ENCODE measurements at places on chromosomes 2 and 18.

- no peak for DNase-seq
These were observed 1080.2 kb downstream of the SUCLG1 start for GRCh38 chr2:83378921-83379320.

DNA sequence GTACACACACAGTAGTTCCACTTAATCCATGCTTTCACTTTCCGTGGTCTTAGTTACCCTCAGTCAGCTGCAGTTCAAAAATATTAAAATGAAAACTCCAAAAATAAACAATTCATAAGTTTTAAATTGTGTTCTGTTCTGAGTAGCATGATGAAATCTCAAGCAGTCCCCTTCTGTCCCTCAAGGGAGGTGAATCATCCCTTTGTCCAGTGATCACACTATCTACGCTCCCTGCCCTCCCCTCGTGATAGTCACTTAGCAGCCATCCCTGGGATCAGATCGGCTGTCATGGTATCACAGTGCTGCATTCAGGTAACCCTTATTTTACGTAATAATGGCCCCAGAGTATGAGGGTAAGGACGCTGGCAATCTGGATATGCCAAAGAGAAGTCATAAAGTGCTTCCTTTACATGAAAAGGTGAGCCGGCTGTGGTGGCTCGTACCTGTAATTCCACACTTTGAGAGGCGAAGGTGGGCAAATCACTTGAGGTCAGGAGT, 5.8 kb upstream of the RTN4 start:
- no peak for DNase-seq

DNA sequence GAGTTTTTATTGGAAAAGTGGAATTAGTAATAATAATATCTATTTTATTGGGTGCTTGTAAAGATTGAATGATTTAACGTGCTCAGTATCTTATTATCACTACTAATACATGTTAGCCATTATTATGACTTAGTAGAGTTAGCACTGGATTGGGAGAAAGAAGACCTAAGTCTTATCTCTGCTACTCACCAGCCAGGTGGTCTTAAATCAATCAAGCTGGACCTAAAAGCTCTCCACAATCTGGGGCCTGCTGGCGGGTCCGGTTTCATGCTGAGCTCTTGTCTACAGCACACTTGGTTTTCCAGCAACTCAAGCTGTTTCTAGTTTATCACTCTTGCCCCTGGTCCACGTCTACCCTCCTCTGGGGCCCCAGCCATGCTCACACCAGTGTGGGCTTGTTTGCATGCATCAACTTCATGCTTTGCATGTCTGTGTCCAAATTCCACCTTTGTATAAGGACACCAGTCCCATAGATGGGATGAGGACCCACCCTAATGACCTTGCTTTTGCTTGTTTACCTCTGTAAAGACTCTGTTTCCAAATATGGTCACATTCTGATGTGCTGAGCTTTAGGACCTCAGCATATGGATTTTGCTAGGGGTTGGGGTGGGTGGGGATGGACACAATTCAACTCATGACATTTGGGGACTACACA, 363.1 kb downstream of the LPIN1 start:
- DNase-seq = no peak

DNA sequence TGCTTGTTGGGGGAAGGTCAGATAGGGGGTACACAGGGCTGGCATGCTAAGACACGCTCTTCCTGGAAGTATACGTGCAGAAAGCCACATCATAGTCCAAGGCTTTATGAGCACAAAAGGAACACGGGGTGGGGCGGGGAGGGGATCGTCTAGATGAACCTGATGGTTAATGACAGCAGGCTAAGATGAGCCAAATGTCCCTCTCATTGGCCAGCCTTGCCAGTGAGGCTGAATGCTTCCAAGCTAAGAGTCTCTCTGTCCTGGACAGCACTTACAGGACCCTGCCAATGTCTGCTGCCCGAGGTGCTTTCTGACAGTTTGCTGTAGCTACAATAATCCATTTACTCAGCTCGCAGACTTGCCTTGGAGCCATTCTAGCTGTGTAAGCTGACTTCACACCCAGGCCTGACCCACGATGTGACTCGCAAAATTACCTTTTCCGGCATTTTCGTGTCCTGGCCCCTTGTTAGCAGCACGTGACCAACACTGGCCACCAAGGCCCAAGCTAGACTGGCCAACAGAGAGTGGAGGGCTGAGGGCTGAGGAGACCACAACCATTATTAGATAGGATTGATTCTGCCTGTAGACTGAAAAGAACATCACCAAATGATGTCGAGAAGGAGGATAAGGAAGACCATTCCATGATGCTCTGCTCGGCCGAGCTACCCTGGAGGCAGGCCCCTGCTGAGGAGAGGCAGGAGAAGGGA, 84.2 kb downstream of the MALT1 start:
- DNase-seq = no peak

DNA sequence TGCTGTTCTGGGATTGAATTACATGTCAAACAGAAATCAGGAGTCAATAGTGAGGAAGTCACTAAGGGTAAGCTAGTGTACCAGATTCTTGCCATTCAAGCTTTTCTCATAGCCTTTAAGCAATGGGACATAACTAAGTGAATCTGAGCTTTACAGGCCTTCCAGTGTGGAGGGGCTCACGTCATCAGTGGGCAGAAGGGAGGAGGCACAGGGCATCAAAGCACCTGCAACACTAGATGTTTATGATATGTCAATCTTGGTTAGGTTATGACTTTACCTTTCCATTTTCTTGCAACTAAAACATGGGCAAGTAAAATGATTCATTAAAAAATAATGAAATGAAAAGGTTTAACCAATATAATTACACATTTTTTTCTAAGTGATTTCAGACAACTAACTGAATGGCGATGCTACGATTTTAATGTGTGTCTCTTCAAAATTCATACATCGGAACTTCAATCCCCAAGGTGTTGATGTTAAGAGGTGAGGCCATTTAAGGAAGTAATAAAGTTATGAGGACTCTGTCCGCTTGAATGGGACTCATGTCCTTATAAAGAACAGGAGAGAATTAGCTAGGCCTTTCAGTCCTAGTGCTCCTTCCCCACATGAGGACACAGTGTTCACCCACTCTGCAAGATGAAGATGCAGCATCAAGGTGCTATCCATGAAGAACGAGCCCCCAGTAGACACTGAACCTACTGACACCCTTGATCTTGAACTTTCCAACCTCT, 1169.2 kb upstream of the NXPH2 start:
- DNase-seq = no peak

GRCh38 chr2:64344999-64345576, 108.9 kb upstream of the LGALSL start:
- no peak for DNase-seq

DNA sequence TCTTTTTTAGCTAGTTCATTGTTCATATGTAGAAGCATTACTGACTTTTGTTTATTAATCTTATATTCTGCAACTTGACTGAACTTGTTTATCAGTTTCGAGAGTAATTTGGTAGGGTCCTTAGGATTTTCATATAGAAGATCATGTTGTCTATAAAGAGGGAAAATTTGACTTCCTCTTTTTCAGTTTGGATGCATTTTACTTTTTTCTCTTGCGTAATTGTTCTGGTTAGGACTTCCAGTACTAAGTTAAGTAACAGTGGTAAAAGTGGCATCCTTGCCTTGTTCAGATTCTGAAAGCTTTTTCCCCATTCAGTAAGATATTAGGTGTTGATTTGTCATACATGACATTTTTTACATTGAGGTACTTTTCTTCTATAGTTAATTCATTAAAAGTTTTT, 726.0 kb downstream of the KCNJ3 start:
- DNase-seq = no peak

GRCh38 chr2:217438821-217439220, 564.0 kb downstream of the TNS1 start:
- no peak for DNase-seq

DNA sequence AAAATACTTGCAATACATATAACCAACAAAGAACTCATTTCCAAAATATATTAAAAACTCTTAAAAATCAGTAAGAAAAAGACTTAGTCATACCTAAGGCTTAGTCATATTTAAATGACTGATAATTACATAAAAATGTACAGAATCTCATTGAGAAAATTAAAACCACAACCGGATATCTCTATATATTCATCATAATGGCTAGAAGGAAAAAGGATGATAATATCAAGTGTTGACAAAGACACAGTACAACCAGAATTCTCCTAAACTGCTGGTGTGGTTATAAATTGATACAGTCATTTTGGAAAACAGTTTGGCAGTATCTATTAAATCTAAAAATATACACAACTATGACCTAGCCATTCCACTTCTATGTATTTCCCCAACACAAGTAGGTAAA, 27.1 kb upstream of the IHH start:
- no peak for DNase-seq

- DNase-seq = no peak
These were observed 49.7 kb upstream of the ODC1 start for GRCh38 chr2:10497797-10498251.

GRCh38 chr2:105125428-105125827, 87.6 kb downstream of the MRPS9 start:
- no peak for DNase-seq

GRCh38 chr2:209114588-209115240, 309.1 kb upstream of the MAP2 start:
- no peak for DNase-seq

DNA sequence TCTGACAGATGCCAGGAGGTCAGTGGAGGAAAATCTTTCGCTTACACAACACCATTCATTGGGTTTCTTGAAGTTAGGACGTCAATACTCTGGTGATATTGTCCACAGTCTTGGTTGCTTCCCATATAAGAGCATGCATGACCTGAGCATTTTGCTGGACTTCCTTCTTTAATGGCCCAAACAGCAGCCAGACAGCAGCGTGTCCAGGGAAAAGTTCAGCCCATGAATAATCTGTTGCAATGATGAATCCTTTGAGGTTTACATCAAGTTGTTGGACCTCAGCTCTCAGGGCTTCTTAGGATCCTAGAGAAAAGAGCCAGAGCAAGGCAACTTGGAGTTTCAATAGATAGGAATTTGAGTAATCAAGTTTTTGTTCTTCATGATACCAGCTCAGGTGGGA, 155.6 kb upstream of the MGAT5 start:
- no peak for DNase-seq

- DNase-seq = no peak
These were observed 28.2 kb upstream of the PRLH start for GRCh38 chr2:237538001-237538720.

DNA sequence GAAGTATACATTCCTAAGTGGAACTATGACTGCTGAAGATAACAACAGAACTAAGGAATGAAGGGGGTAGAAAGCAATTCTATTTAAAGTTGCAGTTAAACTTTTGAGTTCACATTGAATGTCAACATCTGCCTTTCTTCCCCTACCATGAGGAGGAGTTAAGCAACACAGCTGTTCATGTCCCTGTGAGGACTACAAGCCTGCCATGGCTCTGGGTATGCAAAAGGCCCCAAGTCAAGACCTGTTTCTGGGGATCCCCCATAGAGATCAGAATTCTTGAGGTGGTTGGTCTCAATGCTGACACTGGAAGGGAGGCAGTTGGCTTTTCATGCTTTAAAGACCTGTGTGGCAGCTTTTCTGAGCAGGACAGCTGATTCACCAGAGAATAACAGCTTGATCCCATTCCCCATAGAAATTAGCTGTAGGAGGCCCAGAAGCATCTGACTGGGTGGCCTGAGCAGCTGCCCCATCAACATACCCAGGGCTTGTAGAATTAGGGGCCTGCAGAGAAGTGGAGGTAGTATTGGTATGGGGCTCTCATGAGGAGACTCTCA, 131.0 kb downstream of the SETBP1 start:
- no peak for DNase-seq

DNA sequence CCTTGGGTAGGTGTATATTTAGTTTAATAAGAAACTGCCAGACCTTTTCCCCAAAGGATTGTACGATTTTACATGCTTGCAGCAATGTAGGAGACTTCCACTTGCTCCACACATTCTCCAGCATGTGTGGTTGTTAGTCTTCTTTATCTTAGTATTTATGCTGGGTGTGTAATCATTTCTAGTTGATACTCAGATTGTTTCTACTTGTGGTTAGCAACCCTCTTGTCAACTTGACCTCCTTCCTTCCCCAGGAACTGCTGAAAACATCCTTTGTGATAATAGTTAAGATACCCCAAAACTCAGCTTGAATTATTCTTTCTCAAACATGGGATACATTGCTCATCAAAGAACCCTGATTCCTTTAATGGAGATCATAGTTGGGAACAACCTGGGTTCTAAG, 37.2 kb upstream of the CYBRD1 start:
- no peak for DNase-seq

- no peak for DNase-seq
These were observed 73.2 kb upstream of the NCKAP5 start for GRCh38 chr2:133641497-133641896.

DNA sequence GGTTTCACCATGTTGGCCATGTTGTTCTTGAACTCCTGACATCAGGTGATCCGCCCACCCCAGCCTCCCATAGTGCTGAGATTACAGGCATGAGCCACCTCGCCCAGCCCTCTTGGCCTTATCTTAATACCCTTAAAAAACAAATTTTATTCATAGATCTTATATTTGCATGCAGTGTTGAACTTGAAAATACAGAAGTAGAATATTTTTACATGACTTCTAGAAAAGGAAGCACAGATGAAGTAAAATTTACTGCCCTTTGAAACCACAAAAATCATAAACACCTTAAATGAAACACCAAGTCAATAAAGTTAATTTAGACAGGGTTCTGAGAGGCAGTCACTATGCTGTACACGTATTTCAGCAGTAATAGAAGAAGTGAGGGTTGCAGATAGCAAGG, 145.7 kb downstream of the CERS6 start:
- DNase-seq = no peak

DNA sequence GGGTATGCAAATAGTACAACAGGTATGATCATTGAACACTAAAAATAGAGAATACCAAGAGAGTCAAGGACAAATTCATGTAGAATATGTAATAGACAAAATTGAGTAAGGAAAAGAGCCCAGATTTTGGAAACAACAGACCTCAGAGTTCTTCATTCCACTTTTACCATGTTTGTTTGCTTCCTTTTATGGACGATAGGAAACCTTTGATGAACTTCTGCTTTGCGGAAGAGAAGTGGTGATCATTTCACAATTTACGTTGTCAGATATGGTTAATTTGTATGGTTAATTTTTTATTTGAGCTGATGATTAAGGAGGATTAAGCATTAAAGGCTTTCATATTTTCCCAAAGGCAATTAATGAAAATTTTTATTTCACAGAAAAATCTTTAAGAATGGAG, 16.3 kb downstream of the MARCHF7 start:
- DNase-seq = no peak

GRCh38 chr18:79799619-79800370, 2.1 kb downstream of the KCNG2 start:
- DNase-seq = no peak

DNA sequence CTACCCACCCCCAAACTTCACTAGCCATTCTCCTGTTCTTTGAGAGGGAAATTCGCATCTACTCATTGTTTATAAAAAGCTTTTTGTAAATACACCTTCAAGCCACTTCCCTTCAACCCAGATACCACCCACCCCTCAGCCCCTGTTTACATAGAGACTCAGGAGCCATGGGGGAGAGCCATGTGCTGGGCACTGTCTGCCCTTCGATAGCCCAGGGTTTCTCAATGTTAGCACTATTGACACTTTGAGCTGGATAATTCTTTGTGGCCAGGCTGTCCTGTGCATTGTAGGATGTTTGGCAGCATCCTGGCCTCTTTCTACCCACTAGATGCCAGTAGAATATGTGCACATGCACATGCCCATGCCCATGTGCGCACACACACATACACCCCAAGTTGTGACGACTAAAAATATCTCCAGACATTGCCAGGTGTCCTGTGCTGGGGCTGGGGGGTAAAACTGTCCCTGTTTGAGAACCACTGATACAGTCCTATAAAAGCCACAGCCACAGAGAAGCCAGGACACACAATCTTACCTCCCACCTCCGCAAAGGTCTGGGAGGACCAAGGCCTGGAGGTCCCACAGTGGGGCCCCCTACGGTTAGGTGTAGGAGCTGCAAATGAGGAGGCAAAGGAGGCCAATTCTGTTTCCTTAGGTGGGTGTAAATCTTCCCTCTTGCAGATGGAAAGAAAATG, 44.5 kb upstream of the ASPRV1 start:
- no peak for DNase-seq

Measured in left renal pelvis (tissue), 4 donors.